Gastrocnemius medialis (tissue), 4 donors: ENCODE measurements at places on chromosomes 3 and 15. TPM values are rescaled to one million over a fixed set of nuclear protein-coding genes. Genes with fewer than 3 reads are reported as not detected.

Gene IL20RB
- total RNA-seq: 0.38 TPM

Gene NR1I2
- 0.17 TPM for total RNA-seq

Gene ACTR8
- 24.9 TPM for total RNA-seq

Gene CCR9
- total RNA-seq: 0.13 TPM

Gene UBA7
- 16.1 TPM for total RNA-seq

Gene PYGO1
- 39.1 TPM for total RNA-seq

Gene GRIP2
- total RNA-seq: 12.6 TPM

Gene ZNF660
- total RNA-seq: 0.39 TPM

Gene GNB5
- total RNA-seq: 3.1 TPM

Gene CADPS
- not detected for total RNA-seq

Gene TTBK2
- total RNA-seq: 8.8 TPM

Gene CPN2
- total RNA-seq: 0.46 TPM

Gene GOLGA8G
- not detected for total RNA-seq

Gene TRANK1
- 2.5 TPM for total RNA-seq

Gene LEKR1
- total RNA-seq: not detected

Gene UROC1
- not detected for total RNA-seq

Gene LMLN
- total RNA-seq: 5.0 TPM

Gene ETV5
- total RNA-seq: 19.0 TPM

Gene TRIM71
- not detected for total RNA-seq

Gene SYNPR
- not detected for total RNA-seq

Gene GOLGA8T
- not detected for total RNA-seq

Gene C15orf39
- total RNA-seq: 1.6 TPM

Gene ACP3
- total RNA-seq: not detected

Gene ADAMTS7
- 1.1 TPM for total RNA-seq

Gene UBA3
- 42.2 TPM for total RNA-seq

Gene ACKR2
- 0.23 TPM for total RNA-seq
